ENCODE measurements at places on chromosomes 11 and 22. TPM values are rescaled to one million over a fixed set of nuclear protein-coding genes. Genes with fewer than 3 reads are reported as not detected.

DNA sequence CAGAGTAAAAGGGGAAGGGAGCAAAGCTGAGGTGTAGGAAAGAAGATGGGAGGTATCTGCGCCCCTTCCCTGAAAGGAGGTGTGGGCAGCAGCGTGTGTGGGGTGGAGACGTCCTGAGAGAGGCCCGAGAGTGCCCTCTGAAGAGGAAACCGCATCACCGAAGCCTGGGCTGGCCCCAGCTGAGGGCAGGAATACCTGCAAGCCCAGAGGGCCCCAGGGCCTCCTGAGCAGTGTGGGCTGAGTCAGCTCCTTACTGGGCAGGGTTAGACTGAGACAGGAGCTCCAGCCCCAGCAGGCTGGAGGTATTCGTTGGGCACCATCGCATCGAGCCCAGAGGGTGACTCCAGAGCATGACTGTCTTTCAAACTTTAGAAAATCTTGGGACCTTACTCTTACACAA is 534.0 kb upstream of the B3GAT1 start:
- no peak for DNase-seq

- DNase-seq = no peak
These were observed 30.8 kb downstream of the RSPH14 start for GRCh38 chr22:23110922-23111527.

The TMEM86A gene
- total RNA-seq = 1.9 TPM

The RNF121 gene
- total RNA-seq = 26.3 TPM

The FAM180B gene
- total RNA-seq = not detected
